Activated gamma-delta T cell treated with Interleukin-2 at 50 U/mL for 16 hours (primary cell): ENCODE measurements at places on chromosomes 2 and 18.

DNA sequence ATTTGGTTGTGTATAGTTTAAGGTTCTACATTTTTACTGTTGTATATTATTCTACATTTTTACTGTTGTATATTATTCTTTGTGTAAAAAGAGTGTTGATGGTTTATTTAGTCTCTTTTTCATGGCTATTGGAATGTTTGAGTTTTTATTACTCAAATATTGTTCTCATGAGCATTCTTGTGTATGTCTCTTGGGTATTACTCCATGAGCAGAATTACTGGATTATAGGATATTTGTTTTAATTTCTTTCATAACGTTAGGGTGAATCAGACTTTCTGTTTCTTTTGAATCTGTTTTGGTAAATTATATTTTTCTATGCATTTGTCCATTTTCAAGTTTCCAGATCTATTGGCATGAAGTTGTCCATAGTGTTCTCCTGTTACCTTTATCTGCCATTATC lies 111.6 kb downstream of the DYNAP start:
- no peak for DNase-seq

GRCh38 chr2:66519264-66519843 lies 84.4 kb downstream of the MEIS1 start:
- no peak for DNase-seq

GRCh38 chr2:218893349-218894150 lies 12.9 kb downstream of the WNT10A start:
- DNase-seq = no peak

DNA sequence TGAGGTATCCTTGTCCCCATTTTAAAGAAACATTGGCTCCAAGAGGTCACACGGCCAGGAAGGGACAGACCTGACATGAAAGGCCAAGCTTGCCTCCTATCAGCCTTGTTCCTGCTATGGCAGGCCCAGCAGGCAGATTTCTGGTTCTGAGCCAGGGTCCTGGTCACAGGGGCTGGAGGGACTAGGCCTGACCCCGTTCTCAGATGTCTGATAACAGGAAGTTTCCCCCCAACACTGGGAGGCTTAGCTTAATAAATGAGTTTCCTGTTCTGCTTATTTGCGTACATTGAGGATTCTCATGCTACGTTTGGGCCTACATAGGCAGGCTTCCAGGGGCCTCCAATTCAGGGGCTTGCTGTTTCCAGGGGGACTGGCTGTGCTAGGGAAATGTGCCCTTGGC lies 107.8 kb upstream of the LTBP1 start:
- DNase-seq = no peak

DNA sequence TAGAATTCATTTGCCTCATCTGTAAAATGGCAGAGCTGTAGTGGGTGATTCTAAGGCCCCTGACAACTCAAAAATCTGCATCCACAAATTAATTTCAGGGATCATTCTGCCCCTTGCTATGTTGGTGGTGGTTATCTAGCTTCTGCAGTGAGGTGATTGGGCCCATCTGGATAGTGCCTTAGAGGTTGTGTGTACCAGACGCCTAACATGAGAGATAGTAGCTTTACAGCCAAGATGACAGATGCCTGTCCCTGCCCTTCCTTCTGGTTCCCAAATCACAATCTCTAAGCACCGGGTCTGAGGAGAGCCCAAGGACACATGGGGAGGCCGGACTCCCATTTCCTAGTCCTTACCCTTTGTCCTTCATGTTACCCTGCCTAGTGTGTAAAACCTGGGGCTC lies 51.1 kb upstream of the TNP1 start:
- DNase-seq = no peak

GRCh38 chr2:98122524-98122923 lies 35.6 kb downstream of the VWA3B start:
- DNase-seq = no peak
